ENCODE measurements at places on chromosomes 1 and 21.
A peak's percentile ranks its signal among the peaks of the same experiment; 100 is the strongest.

GRCh38 chr1:1906185-1907097, 8.6 kb upstream of the CALML6 start:
- peak; percentile 35 for DNase-seq

DNA sequence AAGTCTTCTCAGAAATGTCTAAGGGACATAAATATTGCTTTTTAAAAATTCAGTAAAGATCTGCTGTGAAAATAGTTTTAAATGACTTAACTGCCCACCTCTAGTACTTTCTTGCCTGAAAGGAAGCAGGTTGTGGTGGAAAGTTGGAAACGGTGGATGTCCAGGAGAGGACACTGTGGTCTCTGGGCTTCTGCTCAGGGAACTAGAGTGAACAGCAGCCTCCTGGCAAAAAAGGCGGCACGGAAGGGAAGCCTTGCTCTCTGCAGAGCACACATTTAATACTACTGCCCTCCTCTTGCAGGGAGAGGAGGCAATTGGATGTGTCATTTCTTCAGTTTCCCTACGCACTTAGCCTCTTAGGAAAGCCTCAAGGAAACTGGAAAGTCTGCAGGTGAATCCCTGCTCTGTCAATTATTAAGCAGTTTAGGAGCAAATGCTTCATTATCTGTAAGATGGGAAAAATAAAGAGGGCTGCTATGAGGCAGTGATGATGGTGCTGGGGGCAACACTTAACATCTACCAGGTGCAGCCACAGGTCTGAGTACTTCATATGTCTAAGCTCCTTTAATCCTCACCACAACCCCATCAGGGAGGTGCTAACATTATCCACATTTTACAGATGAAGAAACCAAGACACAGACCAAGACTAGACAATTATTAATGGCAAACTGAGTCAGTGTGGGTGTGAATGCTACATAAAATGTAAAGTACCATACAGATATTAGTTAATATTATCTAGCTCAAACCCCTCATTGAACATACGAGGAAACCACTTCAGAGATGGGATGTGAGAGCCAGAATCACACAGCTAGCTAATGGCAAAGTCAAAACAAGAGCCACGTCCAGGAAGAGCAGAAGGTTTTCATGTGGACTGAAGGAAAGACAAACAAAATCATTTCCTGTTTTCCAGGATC, 108.9 kb upstream of the ADAR start:
- no peak for DNase-seq

GRCh38 chr1:169094897-169095569, 11.5 kb upstream of the ATP1B1 start:
- DNase-seq, result no peak

- DNase-seq, result no peak
Observed at GRCh38 chr1:156246241-156246780, 1.5 kb downstream of the PAQR6 start.

DNA sequence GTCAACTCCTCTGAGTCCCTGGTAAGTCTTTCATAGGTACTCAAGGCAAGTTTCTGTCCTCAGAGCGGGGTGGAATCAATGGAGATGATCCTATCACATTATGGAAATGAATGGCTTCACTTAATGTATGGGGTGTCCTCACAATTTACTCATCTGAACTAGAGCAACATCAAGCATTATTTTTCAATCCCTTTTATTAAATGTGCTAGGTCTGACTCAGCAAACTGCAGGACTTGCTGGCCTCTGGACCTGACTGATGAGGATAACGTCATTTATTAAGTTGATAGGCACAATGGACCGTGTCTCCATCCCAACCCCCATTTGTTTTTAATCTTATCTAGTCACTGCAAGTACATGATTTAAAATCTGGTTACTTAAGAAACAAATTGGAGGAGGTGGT, 259.2 kb downstream of the NUF2 start:
- DNase-seq, result no peak

DNA sequence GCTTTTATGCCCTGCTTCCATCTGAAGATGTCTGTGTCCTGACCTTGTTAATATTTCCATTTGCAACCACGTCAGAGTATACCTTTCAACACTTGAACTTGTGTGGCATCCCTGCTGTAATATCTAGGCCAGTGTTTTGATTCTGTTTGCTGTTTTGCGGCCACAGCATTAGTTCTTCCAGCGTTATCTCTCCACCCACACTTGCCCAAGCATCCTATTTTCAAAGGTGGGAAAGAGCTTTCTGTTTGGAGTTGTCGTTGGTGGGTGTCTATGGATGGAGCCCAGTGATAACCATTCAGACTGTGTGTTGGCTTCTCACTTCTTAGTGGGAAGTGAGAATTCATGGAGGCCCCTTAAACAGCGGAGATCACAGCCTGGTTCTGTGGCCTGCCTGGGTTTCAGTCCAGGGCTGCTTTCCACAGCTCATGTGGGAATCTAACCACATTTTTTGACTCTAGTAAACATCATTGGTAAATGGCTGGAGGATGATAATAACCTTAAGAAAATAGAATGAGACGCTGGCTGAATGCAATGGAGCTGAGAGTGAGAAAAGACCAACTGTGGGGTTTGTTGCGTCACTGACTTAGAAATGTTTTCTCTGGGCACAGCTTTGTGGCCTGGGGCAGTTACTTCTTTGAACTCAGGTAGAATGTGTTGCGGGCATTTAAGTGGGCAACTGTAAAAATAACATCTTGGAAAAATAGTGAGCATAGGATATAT, 7.6 kb downstream of the TENT5C start:
- no peak for DNase-seq

GRCh38 chr1:21451981-21452411, 12.1 kb downstream of the NBPF3 start:
- no peak for DNase-seq

DNA sequence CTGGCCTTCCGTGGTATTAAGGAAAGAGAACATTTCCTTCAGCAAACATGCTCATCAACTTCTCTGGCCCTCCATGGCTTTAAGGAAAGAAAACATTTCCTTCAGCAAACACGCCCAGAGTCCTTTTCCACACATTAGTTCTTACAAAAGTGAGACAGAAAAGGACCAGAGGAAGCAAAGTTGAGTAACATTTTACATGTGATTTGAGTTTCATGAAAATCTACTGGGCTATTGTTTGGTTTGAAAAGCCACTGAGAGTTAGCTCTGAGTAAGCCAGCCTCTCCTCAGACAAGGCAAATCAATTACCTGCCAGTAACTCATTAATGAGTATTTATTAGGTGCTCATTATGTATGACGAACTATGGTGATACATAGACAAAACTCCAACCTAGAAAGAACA, 78.0 kb downstream of the NID1 start:
- DNase-seq, result no peak

GRCh38 chr1:119840745-119841144, 29.5 kb upstream of the REG4 start:
- no peak for DNase-seq

DNA sequence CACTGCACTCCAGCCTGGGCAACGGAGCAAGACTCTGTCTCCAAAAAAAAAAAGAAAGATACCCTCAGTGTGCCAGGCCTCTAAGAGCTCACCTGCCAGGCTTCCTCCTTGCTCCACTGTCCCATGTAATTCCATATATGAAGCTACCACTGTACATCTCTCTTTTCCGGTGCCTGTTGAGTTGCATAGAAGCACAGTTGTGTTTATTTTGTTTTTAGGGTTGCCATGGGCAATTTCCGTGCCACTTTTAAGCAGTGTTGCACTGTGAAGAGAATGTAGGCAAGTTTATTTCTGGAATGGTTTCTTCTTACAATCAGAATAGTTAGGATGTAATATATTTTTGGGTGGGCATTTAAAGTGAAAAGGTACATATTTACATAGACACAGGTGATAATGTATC, 23.3 kb downstream of the MR1 start:
- DNase-seq, result no peak

GRCh38 chr1:18882486-18882885, 19.9 kb downstream of the ALDH4A1 start:
- no peak for DNase-seq

GRCh38 chr1:227894831-227895451, 52.8 kb downstream of the WNT9A start:
- DNase-seq, result no peak

DNA sequence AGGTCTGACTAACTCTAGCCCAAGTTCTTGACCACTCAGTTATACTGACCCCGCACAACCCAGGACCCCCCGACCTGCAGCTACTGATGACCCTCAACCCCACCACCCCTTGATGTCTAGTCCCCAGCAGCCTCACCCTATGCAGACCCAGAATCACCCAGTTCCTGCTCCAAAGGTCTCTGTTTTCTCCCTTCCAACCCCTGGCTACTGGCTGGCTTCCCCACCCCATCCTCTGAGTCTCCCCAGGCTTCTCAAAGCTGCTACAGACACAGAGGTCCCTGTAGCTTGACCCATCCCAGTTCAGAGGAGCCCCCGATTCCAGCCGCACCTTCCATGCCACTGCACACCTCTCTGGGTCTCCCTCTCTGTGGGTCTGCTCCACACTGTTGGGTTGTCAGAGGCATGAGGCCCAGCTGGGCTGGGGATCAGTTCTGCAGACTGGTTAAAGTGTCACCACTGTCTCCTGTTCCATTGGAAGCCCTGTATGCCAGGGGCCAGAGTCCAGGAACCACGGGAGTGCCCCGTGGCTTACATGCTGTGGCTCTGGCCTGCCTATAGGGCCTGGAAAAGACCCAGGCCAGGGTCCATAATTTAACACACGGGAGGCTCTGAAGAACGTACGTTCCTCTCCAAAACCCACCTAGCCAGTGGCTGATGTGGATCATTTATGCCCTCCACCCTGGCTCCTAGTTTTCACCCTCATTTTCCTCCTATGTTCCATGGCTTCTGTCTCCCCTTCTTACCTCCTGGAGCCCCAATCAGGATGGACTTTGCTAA, 497 bp downstream of the PKLR start:
- no peak for DNase-seq

DNA sequence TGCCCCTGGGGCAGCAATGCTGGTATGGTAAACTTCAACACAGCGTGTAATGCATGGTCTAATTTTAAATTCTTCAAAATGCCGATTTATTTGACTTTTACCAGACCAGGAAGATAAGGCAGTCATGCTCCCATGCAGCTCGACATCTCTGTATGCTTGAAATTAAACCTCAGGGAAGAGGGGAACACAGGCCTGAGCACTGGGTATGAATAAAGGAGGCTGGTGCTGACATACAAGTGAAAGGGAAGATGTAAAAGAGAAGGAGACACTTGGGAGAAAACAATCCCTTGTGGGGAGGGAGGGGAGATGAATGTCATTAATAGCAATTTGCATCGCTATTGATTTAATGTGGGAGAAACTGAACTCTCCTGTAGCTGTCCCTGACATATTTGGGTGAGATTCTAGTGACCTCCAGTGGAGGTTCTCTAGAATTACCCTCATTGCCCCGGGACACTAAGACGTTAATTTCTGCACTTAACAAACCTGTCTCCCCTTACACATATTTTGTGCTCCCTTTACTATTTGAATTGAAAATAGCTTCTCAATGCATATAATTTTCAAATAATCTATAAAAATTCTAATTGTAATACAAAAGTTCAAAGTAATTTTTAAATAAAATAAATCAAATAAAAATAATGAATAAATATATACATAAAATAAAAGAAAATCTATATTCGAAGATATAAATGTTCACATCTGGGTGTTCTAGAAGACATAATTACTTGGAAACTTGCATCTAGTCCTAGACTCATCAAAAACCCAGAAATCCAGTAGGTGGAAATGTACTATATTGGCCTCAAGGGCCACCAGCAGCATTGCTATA, 283.1 kb downstream of the LMX1A start:
- DNase-seq, result no peak

DNA sequence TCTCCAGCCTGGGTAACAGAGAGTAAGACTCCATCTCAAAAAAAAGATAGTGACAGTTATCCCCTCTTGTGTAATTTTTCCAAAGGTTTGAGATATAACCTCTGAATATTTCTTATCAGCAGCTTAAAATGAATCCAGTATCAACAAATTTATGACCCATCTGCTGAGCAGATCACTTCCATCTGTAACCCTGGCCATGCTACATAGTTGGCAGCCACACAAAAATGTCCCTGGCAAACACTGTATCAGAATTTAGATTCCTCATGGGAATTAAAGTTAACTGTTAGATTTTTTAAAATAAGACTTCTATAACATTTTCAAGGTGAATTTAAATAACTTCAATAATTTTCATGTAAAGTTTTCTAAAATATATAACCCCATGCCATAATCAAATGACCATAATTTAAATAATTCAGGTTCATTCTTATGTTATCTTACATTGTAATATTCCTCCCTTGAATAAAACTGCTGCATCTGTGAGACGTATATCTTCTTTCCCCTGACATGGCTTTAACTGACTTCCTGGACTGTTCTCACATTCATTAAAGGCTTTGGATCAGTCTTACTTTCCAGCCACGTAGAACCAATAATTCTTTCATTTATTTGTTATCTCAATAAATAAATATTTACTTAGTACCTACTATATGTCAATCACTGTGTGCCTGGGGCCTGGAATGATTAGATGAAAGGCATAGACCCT, 5.3 kb upstream of the PRPF38B start:
- no peak for DNase-seq

GRCh38 chr1:54640863-54641836, at the start of gene MROH7:
TSS of gene MROH7 (plus strand) at chr1:54641786. CDS start at chr1:54652927, 11,141 bp downstream.
- no peak for DNase-seq

DNA sequence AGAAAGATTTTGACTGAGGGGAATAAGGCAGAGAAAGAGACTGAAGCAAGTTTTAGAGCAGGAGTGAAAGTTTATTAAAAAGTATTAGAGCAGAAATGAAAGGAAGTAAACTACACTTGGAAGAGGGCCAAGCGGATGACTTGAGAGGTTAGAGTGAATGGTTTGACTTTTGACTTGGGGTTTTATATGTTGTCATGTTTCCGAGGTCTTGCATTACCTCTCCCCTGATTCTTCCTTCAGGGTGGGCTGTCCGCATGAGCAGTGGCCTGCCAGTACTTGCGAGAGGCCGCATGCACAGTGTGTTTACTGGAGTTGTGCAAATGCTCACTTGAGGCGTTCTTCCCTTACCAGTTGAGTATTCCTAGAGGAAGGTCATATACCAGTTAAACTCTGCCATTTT, 13.0 kb upstream of the DENND2D start:
- DNase-seq, result no peak

DNA sequence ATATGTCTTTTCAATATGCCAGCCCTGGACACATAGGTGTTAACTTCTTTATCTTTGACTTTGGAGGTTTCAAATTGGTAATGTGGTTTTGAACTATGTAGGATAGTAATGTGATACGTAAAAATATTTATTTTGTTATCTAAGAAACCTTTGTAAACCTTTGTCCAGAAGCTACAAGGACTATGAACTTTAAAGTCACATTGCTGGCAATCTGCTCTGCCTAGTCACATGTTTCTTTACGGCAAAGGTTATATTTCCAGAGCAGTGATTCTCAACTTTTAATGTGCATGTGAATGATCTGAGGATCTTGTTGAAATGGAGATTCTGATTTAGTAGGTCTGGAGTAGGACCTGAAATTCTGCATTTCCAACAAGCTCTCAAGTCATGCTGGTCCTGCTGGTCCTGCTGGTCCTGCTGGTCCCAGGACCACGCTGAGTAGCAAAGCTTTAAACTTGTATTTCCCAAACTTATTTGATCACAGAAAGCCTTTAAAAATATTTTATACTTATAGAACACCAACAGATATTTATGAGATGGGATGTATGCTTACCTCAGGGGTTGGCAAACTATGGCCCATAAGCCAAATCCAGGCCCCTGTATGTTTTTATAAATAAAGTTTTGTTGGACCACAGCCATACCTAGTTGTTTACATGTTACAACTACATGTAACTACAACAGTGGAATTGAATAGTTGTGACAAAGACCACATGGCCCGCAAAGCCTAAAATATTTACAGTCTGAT, 57.9 kb upstream of the QSOX1 start:
- no peak for DNase-seq

- no peak for DNase-seq
Observed at GRCh38 chr1:203152158-203153034, 23.2 kb downstream of the MYBPH start.

- no peak for DNase-seq
Observed at GRCh38 chr1:6417961-6418667, 1.6 kb downstream of the HES2 start.

All from activated CD4-positive, alpha-beta T cell treated with anti-CD3 and anti-CD28 coated beads, Interleukin-2, amount 50 U/mL, for 24 hours (primary cell).